ENCODE measurements at places on chromosomes 1 and 21.

DNA sequence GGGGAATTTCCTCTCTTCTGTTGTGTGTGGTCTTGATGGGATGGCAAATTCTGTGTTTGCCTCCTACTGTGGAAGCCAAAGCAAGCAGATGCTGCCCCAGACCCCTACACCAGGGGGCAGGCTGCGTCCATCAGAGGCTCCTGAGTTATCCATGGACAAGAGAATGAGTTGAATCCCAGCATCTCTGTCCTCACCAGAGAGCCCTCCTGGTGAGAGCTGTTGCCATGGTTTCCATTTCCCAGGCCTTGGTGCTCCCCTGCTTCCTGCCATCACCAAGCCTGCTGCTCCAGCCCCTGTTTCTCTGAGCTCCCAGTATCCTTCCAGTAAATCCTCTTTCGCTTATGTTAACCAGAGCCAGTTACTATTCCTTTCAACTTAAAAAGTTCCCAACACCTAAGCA is 20.4 kb upstream of the GNG12 start:
- peak; percentile 20 for DNase-seq

DNA sequence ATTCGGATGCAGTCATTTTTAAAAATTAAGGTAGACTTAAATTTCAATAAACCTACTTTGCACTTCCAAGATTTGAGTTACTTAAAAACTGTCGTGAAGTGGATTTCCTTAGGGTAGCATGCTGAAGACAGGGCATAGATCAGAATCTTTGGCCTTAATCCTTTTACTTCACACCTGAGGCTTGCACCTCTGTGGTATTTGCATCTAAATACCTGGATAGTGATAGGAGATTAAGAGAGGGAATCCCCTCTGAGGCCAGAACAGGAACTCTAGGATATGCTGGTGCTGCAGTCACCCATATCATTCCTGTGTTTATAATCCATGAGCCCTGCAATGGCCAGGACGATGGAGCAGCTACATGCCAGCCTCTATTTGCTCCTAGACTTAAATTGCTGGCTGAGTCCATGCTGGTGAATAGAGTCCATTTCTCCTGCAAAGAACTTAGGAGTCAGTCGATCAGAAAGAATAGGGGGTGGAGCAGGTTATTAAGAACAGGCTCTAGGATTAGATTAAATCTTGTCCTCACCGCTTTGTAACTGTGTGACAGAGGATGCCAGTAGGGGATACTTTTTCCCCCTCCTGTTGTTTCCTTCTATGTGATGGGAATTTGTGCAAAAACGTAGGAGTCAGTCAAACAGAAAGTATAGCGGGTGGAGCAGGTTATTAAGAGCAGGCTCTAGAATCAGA is 333.6 kb downstream of the DUSP10 start:
- no peak for DNase-seq

- DNase-seq: no peak
Observed at GRCh38 chr1:121516234-121516967, 331.6 kb downstream of the SRGAP2C start.

DNA sequence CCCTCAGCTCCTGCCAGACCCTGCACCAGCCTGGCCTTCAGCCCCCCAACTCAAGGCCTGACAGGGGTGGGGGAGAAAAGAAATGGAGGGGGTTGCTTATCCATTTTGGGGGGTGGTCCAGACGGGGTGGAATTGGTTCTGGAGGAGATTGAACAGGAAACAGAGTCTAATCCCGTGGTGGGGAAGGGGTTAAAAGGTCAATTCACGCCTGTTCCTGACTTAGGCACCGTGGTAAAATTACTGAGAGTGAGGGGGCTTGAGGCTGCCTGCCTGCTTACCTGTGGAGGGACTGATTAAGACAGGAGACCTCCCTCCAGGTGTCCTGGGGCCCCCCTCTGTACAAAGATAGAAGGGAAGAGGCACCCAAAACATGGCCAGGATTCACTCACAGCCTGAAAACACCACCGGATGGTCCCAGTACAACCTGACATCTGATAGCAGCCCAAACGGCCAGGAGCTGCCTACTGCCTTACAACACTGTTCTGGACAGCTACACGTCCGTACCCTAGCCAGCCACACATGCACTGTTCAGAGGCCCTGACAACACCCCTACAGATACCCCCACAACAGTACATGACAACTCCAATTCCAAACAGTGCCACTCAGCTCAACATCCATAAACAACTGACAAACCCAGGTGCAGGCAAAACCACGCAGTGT is 31.8 kb downstream of the AHDC1 start:
- DNase-seq: no peak

GRCh38 chr1:153393926-153394325 is 3.1 kb upstream of the S100A8 start:
- DNase-seq: no peak

DNA sequence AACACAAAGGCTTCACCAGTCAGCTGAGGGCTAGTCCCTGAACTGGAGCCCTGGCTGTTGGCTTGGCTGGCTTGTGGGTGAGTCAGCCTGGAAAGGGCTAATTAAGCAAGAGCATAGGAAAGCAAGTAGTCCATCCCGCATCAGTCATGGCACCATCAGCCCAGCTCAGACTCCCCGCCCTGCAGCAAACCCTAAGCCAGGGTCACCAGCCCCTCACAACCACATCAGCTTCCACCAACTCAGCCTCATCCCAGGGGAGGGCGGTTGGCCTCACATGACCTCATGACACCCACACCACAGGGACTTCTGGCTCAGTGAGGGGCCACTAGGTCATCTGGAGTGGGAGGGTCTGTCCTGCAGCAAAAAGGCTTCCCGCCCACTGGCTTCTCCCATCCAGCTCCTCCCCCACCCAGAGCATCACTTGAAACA is 7.0 kb upstream of the SPATC1L start:
- no peak for DNase-seq

GRCh38 chr1:234647245-234647644 is 37.3 kb upstream of the IRF2BP2 start:
- no peak for DNase-seq

DNA sequence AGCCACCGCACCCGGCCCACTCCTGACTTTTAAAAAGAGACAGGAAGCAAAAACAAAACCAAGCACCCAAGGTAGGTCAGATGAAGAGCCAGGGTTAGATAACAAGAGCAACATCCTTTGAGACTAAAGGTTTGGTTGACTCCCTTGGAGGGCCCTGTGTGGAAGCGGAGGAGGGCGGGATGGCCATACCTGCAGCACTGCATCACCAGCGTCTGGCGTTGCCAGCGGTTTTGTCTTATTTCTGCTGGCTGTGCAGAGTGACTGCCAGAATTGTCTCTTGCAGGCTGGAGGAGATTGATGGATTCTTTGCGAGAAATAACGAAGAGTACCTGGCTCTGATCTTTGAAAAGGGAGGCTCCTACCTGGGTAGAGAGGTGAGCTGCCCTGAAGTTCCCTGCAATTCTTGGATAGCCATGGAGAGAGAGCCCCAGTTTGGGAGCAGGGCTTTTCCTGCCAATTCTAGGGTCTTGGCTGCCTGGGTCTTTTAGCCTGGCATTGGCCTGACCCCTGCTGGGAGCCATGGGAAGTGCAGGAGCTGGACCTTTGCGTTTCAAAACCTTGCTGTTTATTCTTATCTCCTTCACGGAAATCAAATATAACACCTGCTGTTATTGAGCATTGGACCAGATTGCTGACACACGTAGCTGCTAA is 24.0 kb downstream of the QSOX1 start:
- no peak for DNase-seq

DNA sequence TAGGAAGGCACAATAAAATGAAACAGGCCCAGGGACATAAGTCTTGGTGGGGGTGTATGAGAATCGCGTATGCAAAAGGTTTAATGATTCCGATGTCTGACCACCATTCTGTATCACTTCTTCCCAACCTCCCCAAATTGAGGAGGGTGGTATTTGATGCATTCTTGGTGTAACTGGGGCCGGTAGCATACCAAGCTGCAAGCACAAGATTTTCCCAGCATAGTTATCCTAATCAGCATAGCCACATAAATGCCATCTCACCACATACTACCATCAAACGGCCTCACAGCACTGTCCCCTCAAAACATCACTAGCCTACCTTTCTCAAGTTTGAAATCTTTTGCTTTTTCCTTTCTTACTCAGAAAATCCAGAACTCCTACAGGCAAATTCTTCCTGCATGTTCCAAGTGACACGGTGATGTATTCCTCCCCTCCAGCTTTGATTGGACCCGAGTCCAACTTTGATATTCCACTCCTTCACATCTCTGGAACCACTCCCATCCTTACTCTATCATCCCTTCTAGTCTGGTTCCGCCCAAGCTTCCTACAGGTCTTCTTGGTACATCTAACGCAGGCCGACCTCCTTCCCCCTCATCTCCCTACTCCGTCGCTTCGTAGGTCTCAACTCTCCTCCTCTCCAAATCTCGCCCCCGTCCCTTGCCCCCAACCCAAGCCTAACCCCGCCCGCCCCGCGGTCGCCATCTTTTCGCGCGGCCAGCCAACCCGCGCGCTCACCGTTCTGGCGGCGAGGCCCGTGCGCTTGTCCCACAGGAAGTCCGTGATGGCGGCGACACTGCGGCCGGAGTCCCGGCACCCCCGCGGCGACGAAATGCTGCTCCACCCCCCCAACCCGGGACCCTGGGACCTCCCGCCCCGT is 600 bp downstream of the CLK2 start:
- DNase-seq: no peak

DNA sequence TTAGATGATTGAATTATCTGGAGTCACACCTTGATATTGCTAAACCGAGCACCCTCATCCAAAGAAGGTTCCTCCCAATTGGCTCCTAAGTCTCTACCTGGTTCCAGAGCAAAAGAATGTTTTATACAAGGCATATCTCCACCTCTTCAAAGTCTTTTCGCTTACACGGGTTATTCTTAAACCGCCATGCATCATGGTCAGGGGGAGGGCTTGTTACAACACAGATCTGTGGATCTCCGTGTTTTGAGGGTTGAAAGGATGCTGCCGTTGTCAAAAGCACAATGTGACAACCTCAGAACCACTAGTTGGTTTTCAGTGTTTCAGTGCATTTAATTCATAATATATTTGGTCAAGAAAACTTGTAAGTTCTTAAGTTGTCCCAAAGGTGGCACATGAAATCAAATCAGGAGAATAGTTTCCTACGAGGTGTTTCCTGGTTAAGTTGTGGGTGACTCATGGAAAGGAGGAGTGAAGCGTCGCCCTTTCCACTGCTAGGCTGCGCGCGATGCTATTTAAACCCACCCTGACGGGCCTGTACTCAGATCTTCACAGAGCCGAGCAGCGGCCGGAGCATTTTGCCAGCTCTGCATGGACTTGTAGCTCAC is 1531.6 kb upstream of the TPTE start:
- no peak for DNase-seq

GRCh38 chr1:107897438-107898345 is 67.3 kb downstream of the VAV3 start:
- no peak for DNase-seq

DNA sequence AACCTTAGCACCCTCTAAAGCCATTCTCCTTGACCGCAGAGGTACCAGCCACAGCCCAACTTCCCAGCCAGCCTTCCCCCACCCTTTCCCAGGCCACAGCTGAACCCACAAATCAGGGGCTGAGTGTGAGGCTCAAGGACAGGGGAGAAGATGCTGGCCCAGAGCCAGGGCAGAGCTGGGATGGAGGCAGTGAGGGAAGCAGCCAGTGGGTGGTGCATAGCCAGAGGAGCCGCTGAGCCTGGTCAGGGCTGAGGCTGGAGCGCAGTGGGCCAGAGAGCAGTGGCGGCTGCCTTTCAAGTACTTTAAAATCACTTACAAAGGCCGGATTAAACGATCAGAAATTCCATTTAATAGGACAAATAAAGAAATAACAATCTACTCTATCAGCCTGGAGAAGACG is 36.3 kb downstream of the DMAP1 start:
- DNase-seq: peak; percentile 25

- no peak for DNase-seq
Observed at GRCh38 chr1:77614037-77614436, 68.4 kb downstream of the ZZZ3 start.

DNA sequence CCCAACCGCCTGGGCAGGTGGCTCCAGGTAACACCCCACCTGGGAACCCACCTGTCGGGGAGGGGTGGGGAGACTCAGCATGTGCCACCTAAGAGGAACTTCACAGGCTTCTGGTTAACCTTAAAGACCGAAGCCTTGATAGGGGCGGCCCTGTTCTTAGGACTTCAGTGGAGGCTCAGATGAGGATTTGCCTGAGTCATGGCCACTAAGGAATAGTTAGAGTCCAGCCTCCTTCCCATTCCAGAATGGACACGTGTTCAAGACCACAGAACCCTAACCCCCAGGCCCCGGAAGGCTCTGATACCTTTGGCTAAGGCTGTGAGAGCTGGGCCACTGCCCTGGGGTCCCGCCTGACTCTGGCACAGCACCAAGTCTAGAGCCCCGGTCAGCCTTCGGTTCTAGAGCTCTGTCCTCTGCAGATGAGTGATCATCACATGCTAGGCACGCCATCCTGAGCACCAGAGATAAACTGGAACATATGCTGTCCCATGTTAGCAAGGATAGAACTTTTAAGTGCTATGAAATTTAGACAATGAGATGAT is 20.3 kb downstream of the PADI6 start:
- DNase-seq: no peak

DNA sequence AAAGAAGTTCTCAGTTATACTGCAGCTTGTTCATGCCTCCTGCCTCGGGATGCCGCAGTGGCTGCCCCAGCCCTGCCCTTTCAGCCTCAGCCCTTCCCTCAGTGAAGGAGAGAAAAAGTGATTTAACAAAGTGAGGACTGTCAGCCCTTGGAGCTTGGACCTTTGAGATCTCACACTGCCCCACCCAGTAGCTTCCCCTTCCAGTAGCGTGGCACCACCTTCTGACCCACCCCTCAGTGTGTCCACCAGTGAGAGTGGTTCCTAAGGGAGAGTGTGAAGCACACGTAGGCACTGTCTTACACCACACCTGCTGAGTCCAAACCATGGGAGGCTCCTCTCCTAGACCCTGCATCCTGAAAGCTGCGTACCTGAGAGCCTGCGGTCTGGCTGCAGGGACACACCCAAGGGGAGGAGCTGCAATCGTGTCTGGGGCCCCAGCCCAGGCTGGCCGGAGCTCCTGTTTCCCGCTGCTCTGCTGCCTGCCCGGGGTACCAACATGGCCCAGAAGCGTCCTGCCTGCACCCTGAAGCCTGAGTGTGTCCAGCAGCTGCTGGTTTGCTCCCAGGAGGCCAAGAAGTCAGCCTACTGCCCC is at the start of gene CDA:
Gene CDA, plus strand, starts transcription at position 464 of the 592 bp plus-strand sequence. Its CDS starts 33 bp downstream, at position 497.
- DNase-seq: no peak

GRCh38 chr1:87362063-87362833 is 33.6 kb downstream of the LMO4 start:
- no peak for DNase-seq

DNA sequence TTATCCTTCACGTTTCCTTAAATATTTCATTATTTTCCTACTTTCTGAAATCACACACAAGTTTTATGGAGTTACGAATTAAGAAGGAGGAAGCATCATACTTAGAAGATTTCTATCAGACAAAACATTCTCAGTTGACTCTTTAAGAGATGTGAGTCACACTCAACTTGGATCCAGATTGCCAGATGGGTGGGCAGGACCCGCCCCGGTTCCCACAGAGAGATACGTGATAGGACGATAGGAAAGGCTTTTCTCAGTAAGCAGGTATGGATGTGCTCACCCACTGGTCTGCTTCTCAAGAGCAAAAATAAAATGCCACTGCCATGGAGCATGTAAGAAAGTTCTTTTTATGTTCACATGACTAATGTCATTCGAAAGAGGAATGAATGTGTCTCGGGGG is 392.6 kb downstream of the MRPL39 start:
- DNase-seq: no peak
